Kidney epithelial cell (primary cell): ENCODE measurements at places on chromosomes 12 and 14. TPM values are rescaled to one million over a fixed set of nuclear protein-coding genes. Genes with fewer than 3 reads are reported as not detected.
A peak's percentile ranks its signal among the peaks of the same experiment; 100 is the strongest.

DNA sequence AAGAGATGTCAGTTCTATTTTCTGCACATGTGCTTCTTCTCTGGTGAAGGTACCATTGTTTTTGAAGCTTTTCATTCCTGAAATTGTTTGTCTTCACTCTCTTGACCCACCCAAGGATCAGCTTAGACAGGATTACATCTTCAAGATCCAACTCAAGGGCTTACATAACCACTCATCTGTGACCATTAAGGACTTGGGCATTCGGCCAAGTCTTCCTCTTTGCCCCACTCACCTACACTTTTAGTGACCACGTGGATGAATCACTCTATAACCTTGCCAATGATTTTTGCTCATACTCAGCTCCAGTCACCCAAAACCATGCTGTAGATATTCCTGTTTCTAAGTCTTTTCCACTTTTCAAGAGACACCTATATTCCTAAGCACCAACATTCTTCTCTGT is 36.5 kb upstream of the SSTR1 start:
- DNase-seq: peak; percentile 45

- no peak for DNase-seq
Measured at GRCh38 chr12:26599096-26599695, 233.8 kb downstream of the ITPR2 start.

DNA sequence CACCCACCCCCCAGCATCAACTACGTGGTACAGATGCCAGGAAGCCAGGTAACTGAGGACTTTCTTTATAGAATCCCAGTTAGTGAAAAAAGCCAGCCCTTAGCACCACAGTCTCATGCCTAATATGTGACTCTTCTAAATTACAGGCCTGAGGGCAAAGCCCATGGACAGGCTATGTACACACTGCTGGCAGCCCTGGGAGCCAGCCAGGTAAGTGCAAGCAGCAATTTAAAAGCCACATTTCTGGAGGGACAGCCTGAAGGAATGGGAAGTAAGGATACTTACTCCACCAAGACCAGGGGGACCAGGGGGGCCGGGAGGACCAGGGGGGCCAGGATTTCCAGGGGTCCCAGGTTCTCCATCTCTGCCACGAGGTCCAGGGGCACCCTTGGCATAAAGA is 7.0 kb downstream of the COL2A1 start:
- no peak for DNase-seq

The STAB2 gene
- not detected in 2 replicates for total RNA-seq

The DDX24 gene
- total RNA-seq: 97.3 and 98.2 TPM in 2 replicates
